RWPE2 (cell line): ENCODE measurements at places on chromosomes 3 and 15.

DNA sequence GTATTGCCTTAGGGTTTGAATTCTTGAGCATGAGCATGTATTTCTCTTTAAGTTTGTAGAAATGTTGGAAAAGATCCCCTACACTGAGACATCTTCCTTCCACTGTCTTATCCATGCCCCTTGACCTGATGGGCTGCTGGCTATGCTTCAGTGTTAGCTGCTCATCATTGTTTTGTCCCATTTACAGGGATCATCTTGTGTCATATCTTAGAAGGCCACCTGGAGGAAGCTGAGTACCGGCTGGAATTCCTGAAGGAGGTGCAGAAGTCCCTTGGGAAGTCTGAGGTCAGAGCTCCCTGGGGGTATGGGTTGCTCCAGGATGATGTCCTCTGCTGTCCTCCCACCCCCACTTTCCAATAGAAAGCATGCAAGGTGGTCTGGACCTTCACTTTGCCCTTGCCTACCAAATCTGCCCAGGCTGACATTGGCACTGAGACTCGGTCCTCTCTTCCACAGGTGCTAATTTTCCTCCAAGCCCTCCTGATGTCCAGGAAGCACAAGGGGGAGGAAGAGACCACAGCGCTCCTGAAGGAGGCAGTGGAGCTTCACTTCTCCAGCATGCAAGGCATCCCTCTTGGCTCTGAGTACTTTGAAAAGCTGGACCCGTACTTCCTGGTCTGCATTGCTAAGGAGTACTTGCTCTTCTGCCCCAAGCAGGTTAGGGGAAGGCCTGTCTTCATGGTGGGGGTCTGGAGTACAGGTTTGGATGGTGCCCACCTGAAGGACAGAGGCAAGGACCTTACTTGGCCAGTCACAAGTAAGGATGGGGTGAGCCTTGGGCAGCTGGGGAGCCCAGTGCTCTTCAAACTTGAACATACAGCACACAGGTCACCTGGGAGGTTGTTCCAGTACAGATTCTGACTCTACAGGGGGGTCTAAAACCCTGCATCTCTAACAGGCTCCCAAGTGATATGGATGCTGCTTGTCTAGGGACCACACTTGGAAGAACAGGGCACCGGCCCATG, 17.7 kb downstream of the TTC21A start:
- DNase-seq, result peak; percentile 7

DNA sequence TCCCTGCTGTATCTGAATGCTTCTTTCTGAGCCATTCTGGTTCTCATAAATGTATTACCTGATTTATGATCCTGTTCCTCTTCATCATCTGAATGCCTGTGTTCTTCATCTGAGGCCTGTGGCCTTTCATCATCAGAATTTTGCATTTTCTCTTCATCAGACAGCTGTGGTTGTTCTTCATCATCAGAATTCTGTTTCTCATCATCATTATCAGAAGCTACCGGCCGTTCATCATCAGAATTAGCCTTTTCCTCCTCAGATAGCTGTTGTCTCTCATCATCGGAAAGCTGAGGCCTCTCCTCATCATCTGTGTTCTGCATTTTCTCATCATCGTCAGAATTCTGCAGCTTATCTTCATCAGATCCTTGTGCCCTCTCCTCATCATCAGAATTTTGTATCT, 5.9 kb downstream of the LEO1 start:
- DNase-seq, result no peak

- DNase-seq, result no peak
Observed at GRCh38 chr15:95684693-95685115, 645.8 kb upstream of the NR2F2 start.

DNA sequence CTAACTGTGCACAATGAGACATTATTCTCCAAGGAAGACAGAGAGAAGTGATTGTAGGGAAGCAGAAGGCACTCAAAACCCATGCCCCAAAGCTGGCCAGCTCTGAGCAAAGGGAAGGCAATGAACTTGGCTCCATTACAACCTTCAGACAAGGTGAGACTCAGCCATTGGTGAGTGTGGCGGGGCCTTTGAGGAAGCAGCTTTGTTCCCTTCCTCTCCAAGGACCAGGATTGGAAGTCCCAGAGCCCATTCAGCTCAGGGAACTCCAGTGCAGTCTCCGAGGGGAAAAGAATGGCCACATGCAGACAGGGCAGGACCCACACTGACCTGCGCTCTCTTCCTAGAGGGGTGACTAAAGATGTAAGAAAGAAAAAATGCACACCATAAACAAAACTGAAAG, 23.1 kb downstream of the HEG1 start:
- DNase-seq, result no peak

DNA sequence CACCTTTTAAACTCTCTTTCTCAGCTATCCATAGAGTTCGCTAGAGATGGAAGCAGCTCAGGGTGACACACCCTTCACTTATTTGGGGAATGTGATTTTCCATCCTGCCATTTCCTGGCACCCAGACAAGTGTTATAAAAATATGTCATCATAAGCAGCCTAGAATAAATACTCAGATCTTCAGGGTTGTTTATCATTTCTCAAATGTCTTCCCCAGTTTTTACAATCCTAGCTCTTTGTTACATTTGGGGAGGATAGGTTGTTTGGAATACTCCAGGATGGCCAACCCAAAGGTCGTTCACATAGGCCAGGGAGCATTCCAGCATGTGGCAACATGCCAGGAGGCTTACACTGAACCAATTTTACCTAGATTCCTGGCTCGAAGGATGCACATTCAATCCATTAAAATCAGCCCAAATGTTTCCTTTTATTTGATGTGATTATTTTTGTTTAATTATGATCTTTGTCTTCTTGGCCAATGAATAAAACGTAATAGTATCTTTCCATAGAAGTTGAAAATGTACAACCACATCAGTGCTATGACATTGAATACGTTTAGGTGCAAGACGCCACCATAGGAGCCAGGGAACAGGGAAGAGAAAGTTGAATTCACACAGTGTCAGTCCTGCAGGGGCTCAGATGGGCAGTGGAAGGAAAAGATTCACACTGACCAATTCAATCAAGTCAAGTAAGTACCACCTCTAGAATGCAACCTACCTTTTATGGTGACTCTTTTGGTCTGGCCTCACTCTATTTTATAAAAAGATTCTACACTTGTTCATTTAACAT, 537.7 kb upstream of the MDFIC2 start:
- no peak for DNase-seq

- DNase-seq, result no peak
Observed at GRCh38 chr15:51558411-51558810, 64.2 kb downstream of the DMXL2 start.

GRCh38 chr15:58465866-58466517, 34.2 kb downstream of the LIPC start:
- DNase-seq, result no peak

DNA sequence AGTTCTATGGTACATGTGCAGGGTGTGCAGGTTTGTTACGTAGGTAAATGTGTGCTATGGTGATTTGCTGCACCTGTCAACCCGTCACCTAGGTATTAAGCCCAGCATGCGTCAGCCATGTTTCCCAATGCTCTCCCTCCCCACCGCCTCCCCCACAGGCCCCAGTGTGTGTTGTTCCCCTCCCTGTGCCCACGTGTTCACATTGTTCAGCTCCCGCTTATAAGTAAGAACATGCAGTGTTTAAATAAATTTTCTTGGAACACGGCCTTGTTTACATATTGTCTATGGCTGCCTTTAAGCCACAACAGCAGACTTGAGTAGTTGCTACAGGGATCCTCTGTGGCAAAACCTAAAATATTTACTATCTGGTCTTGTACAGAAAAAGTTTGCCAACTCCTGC, 41.3 kb upstream of the CORO2B start:
- DNase-seq, result no peak

GRCh38 chr3:54906763-54907162, 21.1 kb downstream of the LRTM1 start:
- no peak for DNase-seq

DNA sequence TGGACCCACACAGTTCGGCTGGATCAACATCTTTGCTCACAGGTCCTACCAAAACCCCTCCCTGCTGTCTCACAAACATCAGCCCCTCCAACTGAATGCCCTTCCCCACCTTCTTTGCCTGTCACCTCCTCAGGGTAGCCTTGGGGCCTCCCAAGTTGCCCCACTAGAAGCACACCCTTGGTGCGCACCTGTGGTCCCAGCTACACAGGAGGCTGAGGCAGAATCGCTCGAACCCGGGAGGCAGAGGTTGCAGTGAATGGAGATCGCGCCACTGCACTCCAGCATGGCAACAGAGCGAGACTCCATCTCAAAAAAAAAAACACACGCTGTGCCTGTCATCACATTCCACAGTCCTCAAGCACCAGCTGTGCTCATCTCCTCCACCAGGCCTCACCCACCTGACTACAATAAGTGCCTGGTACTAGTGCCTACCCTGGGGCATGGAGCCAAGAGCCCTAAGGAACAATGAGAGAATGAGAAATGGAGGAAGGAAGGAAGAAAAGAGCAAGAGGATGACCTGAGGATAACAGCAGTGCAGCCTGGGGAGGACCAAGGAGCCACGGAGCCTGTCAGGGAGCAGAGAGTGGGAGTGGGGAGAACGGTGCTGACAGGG, 26.0 kb downstream of the RPN1 start:
- no peak for DNase-seq

DNA sequence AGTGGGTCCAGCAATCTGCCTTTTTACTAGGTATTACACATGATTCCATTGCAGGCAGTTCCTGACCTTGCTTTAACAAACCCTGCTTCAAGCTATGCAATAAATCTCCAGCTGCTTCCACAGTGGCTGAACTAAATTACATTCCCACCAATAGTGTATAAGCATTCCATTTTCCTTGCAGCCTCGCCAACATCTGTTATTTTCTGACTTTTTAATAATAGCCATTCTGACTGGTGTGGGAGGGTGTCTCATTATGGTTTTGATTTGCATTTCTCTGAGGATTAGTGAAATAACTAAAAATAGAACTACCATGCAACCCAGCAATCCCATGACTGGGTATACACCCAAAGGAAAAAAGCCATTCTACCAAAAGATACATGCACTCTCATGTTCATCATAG, 36.4 kb upstream of the DNAJC13 start:
- no peak for DNase-seq

- DNase-seq, result peak; percentile 74
Observed at GRCh38 chr15:101488300-101489164, 975 bp downstream of the PCSK6 start.

DNA sequence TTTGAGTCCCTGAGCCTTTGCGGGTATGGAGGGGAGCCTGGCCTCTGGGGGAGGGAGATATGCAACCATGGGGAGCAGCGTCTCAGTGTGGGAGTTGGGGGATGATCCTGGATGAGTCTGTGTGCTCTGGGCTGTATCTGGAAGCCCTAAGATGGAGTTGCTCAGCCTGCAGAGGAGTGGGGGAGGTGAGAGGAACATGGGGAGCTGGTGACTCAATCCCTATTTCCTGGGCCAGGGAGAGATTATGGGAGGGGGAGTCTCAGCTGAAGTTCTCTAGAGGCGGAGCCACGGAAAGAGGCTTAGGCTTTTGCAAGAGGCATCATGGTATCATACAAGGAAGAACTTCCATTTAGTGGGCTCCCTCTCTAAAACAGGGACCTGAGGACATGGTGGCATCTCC, 59.5 kb upstream of the TMEM115 start:
- DNase-seq, result no peak

GRCh38 chr15:80578206-80578595, 116.9 kb upstream of the ABHD17C start:
- DNase-seq, result peak; percentile 57

DNA sequence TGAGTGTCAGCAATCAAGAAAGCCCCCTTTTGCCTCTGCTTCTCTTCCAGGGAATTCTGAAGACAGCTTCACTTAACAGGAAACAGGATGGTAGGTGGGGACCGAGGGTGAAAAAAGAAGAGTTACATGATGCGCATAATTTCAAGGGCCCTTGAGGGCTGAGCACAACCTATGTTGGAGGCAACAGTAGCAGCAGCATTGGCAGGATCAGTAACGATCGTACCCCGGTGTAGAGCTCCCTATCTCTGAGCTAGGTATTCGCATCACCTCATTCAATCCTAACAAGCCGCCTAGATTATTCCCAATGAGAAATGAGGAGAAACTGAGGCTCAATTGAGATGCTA, 432 bp upstream of the RAD54L2 start:
- DNase-seq, result no peak

DNA sequence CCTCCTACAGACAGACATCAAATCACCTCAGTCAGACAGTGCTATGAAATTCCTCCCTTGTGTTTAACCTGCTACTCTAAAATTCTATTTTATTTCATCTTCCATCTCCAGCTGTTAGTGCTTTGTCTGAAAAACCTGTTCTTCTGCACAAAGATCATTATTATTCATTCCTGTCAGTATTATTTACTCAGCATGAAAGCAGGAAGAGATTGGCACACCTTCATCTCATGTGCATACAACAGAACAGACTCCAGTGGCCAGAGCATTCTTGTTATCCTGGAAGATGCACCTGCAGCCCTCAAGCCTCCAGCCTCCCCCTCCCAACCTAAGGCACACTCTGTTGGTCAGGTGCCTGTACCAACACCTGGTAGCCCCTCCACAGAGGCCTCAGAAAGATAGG, 1.8 kb upstream of the ROPN1B start:
- no peak for DNase-seq

DNA sequence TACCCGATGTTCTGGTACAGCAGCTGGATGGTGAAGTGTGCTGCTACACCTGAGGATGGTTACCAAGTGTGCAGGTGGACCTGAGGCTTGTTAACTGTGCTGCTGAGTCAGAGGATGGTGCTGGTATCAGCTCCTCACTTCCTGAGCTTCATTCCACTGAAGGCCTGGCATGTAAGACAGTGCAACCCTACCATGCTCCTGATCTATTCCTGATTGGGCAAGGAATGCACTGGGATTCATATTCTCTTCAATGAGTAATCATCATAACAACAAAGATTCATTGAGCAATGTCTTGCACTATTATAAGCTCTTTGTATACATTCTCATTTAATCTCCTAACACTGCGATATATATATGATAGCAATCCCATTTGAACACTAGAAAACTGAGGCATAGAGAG, 62.9 kb upstream of the THSD4 start:
- peak; percentile 88 for DNase-seq

DNA sequence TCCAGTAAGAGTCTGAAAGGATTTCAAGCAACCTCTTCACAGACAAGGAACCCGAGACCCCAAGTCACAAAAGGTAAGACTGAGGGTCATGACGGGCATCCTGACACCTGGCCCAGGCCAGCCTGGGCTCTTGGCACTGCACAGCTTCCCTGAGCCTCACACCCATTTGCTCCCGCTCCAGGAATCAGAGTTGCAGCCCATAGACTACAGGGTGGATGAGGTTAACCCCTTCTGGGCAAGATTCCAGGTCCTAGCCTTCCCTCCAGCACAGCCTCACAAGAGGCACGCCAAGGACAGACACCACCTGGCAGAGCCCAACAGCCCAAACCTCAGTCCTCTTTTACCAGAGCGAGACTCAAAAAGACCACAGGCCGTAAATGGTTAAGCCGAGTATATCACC, 36.2 kb downstream of the RBPMS2 start:
- no peak for DNase-seq
